Renal cortex interstitium (tissue), 15 donors: ENCODE measurements at places on chromosomes 7 and 10. TPM values are rescaled to one million over a fixed set of nuclear protein-coding genes. Genes with fewer than 3 reads are reported as not detected.

DNA sequence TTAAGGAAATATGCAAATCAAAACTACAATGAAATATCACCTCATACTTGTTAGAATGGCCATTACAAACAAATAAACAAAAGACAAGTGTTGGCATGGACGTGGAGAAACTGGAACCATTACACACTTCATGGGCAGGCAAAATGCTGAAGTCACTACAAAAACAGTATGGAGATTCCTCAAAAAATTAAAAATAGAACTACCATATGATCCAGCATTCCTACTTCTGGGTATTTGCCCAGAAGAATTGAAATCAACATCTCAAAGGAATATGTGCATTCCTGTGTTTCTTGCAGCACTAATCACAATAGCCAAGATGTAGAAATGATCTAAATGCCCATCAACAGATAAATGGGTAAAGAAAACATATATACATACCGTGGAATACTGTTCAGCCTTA is 83.6 kb downstream of the NRCAM start:
- no peak for DNase-seq

- no peak for DNase-seq
Measured at GRCh38 chr7:17774248-17774647, 166.0 kb downstream of the SNX13 start.

- no peak for DNase-seq
Measured at GRCh38 chr7:148708026-148708885, 9.6 kb downstream of the CUL1 start.

PSMC2 gene
- polyA plus RNA-seq = 125 TPM
